ENCODE measurements at places on chromosomes 7 and 10.

- DNase-seq: no peak
Measured at GRCh38 chr10:6045878-6046772, 16.0 kb downstream of the IL2RA start.

DNA sequence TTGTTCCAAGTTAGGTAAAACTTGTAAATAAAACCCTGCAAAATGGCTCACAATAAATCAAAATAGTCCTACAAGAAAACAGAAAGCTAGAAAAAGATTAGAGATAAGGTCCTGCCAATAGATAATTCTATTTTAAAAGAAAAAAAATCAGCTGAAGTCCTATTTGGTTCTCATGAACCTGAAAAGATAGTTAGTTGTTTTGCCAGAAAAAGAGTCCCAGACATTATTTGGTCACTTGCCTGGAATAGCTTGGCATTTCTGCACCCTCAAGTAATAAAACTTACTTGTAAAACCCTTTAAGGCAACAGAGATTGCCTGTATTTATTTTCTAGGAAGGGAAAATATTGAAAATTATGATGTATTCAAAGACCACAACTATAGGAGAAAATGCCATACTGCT is 47.7 kb downstream of the LRRN3 start:
- DNase-seq: no peak

- DNase-seq: no peak
Measured at GRCh38 chr7:32462977-32463376, 27.2 kb downstream of the LSM5 start.

DNA sequence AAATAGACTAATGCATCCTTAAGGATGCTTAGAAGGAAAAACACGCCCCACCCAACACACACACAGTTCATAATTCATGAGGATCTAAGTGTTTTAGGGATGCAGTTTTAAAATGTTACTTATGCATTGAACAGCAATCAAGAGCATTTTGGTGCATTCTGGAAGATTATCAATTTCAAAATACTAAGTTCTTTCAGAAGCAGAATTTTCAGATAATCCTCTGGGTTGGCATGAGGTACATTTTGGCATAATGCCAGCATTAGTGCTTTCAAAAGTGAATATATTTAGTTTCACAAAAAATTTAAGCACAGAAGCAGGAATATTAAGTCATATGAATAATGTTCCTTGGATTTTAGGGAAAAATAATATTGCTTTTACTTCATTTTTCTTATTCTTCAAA is 937.1 kb downstream of the REEP3 start:
- no peak for DNase-seq

- DNase-seq: no peak
Measured at GRCh38 chr7:45924283-45924682, 3.2 kb upstream of the IGFBP3 start.

DNA sequence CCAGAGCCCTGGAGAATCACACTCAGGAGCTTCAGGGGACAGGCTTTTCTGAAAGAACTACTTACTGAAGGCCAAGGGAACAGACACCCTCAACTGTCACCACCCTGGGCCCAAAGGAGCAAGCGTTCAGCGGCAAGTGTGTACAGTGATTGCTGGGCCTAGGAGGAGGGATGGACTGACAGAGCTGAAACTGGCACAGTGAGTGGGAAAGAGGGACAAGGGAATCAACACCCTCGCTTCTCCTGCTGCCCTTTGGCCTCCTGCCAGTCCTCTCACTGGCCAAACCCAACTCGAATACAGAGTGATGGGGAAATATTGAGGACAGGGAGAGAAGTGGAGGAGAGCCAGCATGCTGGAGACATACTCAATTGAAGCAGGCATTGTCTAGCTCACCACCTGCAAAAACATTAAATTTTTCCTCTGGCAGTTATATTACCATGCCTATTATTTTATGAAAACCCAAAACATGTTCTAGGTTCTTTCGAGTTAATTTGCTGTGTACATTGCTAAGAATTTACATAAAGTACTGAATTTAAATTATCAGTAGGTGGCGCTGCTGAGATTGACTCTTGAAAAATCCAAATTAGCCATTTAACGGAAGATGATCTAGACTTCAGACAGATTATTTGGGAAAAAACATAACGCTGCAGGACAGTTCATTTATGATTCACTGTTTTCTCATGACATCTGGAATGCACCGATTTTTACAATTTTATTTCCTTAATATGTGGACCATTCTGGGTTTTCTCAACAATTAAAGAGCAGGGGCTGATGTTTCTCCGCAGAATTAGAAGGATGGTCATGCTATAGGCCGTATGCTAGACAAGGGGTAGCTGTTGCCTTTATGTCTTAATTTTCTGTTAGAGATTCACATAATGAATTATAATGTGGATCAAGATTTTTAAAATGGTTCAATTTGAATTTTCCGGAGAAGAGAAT is 14.7 kb upstream of the TMEM236 start:
- DNase-seq: no peak

GRCh38 chr10:91883549-91884444 is 25.5 kb downstream of the FGFBP3 start:
- no peak for DNase-seq

DNA sequence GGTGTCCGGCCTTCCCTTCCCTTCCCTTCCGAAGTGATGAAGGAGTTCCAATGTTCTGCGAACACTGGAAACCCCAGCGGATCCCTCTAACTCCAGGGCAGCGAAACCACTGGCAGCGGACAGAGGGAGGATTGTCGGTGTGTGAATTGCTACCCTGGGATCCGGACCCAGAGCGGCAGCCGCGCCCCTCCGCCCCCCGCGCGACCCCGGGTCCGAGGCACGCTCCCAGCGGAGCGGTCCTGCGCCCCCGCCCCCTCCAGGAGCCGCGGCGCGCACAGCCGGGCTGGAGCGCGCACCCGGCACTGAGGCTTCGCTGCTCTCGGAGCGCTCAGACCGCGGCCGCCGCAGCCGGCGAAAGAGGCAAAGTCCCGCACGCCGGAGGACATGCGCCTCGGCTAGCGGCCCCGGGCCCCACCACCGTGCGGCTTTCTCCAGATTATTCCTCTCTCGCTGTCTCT is at the start of gene PTPRZ1:
Gene PTPRZ1, plus strand, starts transcription at position 331 of the 458 bp plus-strand sequence. CDS start 339 bp downstream, outside the sequence.
- DNase-seq: no peak

DNA sequence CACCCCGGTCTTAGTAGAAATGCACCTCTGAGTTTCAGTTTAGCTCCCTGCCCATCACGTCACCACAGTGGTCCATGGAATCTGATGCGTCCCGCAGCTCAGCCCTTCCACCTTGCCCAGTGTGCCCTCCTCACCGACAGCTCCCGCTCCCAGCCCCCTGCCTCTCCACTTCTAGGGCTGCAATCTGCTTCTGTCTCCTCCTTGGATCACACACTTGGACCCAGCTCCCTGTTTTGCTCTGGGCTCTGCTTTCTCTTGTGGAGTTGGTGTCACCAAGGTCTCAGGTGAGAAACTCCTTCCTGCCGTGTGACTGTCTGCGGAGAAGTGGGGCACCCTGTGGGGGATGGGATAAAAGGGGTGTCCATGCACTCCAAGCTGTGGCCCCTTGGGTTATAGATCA is 37.9 kb downstream of the GPR26 start:
- DNase-seq: no peak

- DNase-seq: no peak
Measured at GRCh38 chr10:6875269-6875865, 295.3 kb upstream of the PRKCQ start.

DNA sequence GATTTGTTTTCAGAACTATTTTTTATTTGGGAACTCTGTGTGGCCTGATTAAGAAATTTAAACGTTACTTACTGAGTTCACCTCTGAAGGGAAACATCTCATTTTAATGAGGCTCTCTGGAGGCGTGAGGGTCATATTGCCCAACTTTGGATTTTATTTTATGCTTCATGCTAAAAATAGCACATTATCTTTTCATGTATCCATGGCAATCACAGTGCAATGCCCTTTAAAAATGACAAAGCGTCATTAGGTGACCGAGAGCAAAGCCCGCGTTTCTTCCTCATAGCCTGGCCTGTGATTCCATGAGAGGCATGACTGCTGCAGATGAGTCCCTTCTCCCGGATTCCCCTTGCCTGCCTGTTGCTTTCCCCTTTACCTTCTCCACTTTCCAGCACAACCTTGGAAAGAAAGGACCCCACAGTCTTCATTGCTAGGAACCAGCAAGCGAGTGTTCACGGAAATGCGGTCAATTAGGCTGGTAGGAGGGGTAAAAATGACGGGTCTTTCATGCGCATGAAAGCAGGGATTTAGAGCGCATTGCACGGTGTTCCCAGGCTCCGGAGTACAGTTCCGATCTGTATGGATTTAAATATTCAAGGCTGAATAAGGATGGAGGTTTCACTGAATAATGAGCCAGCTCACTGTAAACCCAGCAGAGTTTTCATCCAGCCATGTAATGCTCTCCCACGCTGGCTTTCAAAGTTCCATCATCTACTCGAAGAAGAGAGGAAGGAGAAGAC is 98.2 kb upstream of the PITRM1 start:
- no peak for DNase-seq

- DNase-seq: no peak
Measured at GRCh38 chr7:3893151-3893788, 592.2 kb downstream of the SDK1 start.

DNA sequence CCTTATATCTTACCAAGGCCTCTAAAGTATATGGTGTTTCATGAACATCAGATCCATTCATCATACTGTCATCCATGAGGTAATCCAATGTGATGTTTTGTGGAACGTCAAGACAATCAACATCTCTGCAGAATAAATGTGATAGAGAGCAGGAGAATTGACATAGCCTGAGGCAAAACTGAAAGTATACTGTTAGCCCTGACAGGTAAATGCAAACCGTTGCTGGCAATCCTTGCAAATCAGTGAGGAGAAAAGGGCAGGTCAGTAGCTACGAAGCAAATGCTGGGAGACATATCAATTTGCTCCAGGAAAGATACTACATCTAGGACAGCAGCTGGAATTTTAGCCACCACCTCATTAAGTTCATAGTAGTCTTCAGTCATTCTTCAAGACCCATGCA is 4.5 kb upstream of the CCDC3 start:
- no peak for DNase-seq

All from stimulated activated CD4-positive, alpha-beta T cell treated with anti-CD3 and anti-CD28 coated beads, TNF-alpha, amount 100 ng/mL, for 4 hours (primary cell).